Thoracic aorta (tissue), 2 donors: ENCODE measurements at places on chromosomes 6 and 20. TPM values are rescaled to one million over a fixed set of nuclear protein-coding genes. Genes with fewer than 3 reads are reported as not detected.

DNA sequence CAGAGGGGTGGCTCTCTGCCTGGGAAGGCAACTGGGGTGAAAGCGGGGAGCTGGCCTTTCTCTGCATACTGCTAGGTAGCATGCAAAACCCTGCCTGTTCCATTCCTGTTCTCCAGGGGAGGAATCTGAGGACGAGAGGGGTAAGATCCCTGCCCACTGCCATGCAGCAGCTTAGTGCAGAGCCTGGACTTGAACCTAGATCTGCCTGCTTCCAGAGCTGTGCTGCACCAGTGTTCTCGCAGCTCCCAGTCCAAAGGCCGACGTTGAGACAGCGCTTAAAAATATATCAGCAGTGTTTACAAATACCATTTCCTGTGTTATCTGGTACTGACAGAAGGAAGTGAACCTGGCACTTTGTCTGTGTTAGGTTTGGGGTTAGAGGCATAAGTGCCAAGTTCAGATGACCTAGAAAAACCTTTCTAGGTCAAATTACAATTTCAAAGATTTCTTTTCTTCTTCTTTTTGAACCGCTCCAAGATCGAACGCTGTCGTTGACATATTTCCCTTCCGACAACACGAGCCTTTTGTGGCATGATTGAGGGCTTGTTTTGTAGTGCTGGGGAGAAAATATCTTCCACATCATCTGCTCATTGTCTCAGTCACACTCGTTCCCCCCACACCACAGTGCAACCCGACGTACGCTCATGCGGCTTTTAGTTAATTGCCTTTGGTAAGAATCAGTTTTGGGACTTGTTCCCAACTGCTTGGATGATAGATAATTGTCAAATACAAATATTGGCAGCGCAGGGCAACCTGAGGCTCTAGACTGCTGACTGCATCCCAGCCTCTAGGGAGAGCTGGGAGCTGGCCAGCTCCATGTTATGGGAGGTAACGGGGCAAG lies 44.6 kb downstream of the TOX2 start:
- no peaks in the 10 kb centered on the region for H3K27me3 ChIP-seq
- H3K4me1 ChIP-seq, result peaks cover 60% of the 10 kb centered on the region
- no peak overlapping the region for H3K27ac ChIP-seq

DNA sequence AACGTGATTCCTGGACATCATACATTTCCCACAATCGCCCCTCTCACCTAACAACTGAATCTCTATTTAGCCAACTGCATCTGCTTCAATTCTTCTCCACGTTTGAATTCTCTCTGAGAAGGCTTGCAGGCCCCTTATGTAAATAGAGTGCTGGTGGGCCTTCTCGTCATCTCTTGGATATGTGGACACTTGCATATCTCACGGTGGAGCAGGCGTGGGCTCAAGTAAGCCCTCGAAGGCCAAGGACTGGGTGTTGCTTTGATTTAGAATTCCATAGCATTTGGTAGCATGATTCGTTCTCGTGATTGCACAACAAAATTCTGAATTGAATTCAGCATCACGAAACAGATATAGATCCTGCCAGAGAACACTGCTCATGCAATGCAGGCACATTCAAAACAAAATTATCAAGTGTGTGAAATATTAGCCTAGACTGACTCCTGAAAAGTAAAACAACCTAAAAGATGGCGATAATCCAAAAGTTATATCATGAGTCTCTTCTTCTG lies 613.6 kb downstream of the TFAP2A start:
- no peaks in the 10 kb centered on the region for H3K36me3 ChIP-seq
- no peak for DNase-seq
- no peak overlapping the region for H3K4me3 ChIP-seq

- no peak overlapping the region for H3K4me3 ChIP-seq
- H3K36me3 ChIP-seq, result no peaks in the 10 kb centered on the region
- H3K4me1 ChIP-seq, result no peaks in the 10 kb centered on the region
- DNase-seq, result no peak
These were observed 284.9 kb upstream of the ECI2 start for GRCh38 chr6:4420160-4420865.

- no peak overlapping the region for H3K4me3 ChIP-seq
- DNase-seq, result no peak
- peak overlapping the region; percentile 54 for H3K27ac ChIP-seq
- H3K27me3 ChIP-seq, result no peaks in the 10 kb centered on the region
- H3K36me3 ChIP-seq, result no peaks in the 10 kb centered on the region
These were observed 88.1 kb upstream of the THBS2 start for GRCh38 chr6:169341706-169342105.

DNA sequence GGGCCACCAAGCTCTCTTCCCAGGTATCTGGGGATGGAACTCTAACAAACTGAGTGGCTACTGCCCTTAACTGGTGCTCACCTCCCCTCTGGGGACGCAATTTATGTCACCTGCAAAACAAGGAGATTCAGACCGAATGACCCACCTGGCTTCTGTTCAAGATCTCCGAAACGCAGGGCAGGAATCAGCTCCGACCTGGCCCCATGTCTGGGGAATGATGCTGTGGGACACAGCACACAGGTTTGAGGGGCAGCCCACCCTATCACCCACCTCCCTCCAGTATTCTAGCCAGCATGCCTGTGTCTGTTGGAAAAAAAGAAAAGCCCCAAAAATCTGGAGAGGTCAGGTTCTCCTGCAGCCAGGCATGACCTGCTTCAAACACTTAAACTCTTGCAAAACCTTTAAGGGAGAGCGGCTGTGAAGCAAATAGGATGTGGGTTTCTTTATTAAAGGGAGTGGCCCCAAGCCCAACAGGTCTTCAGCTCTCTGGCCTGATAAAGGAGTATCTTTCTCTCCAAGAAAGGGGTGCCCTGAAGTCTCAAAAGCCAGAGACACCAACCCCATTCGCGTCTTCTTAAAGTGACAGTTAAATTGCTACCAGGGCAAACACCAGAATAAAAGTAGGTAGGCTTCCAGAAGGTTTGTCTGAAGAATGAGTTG lies 6.4 kb downstream of the PREX1 start:
- H3K36me3 ChIP-seq, result no peaks in the 10 kb centered on the region
- peaks cover 77% of the 10 kb centered on the region for H3K4me1 ChIP-seq
- H3K27ac ChIP-seq, result no peak overlapping the region
- no peak overlapping the region for H3K4me3 ChIP-seq

DNA sequence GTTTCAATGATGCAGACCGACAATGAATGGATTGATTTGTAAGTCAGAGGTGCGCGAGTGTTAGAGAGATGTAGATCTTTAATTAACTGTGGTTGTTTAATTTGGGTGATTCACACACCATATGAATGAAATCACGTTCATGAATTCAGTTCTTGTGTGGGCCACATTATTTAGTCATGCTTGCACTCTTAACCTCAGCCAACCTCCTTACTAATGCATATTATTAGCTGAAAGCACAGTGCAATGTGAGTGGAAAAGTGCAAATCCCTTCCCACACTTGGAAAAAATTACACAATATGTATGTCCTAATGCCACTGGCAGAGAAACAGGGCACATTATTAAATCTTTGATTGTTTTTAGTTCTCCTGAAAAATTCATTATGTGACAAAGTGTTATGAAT lies 512.5 kb downstream of the BCKDHB start:
- H3K36me3 ChIP-seq, result no peaks in the 10 kb centered on the region
- no peaks in the 10 kb centered on the region for H3K27me3 ChIP-seq
- peaks cover 15% of the 10 kb centered on the region for H3K4me1 ChIP-seq
- H3K4me3 ChIP-seq, result no peak overlapping the region
- DNase-seq, result no peak

DNA sequence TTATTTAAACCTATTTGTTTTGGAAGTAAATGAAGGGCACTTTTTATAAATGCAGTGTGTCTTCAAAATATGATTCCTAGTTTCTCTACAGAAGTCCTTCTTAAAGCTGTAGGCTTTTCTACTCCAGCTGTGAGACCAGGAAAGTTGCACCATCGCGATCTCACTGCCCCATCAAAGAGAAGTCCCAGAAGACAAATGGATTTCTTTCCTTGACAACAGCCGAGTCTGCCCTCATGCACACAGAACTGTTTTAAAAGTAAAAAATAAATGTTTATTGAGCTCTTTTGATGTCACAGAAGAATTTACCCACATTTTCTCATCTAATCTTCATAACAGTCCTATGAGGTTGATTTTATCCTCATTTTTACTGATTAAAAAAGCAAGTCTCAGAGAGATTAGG lies 324.4 kb upstream of the NT5E start:
- H3K27me3 ChIP-seq, result no peaks in the 10 kb centered on the region
- no peaks in the 10 kb centered on the region for H3K36me3 ChIP-seq
- H3K4me3 ChIP-seq, result no peak overlapping the region
- no peak for DNase-seq

GRCh38 chr20:7305976-7306375 lies 538.5 kb downstream of the BMP2 start:
- no peaks in the 10 kb centered on the region for H3K27me3 ChIP-seq
- no peak overlapping the region for H3K27ac ChIP-seq
- no peak overlapping the region for H3K4me3 ChIP-seq
- no peaks in the 10 kb centered on the region for H3K4me1 ChIP-seq

DNA sequence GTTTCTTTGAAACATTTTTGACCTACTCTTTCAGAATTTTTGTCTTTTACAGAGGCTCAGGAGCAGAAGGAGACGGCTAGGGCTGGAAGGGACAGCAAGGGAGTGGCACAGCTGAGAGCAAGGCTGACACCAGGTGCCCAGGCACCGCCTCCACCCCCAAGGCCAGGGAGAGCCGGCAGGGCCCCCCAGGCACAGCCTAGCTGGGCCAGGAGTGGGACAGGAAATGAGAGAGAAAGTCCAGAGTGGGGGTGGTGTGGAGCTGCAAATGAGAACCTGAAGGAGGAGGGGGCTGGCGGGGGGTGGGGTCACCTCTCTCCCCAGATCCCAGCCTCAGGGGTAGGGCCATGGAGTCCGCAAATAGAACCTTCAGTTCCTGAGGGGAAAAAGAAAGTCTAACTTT lies 236.7 kb downstream of the CDC5L start:
- no peaks in the 10 kb centered on the region for H3K36me3 ChIP-seq
- no peak overlapping the region for H3K4me3 ChIP-seq
- H3K27me3 ChIP-seq, result no peaks in the 10 kb centered on the region
- DNase-seq, result no peak

- no peak overlapping the region for H3K4me3 ChIP-seq
- H3K27me3 ChIP-seq, result no peaks in the 10 kb centered on the region
- H3K4me1 ChIP-seq, result peaks cover 21% of the 10 kb centered on the region
- no peak for DNase-seq
These were observed 59.7 kb downstream of the B4GALT5 start for GRCh38 chr20:49653925-49654434.

GRCh38 chr6:903761-904160 lies 210.8 kb upstream of the EXOC2 start:
- no peak overlapping the region for H3K4me3 ChIP-seq
- H3K27ac ChIP-seq, result no peak overlapping the region
- H3K27me3 ChIP-seq, result no peaks in the 10 kb centered on the region
- H3K36me3 ChIP-seq, result no peaks in the 10 kb centered on the region
- peaks cover 14% of the 10 kb centered on the region for H3K4me1 ChIP-seq

GRCh38 chr6:66687611-66688140 lies 980.6 kb upstream of the EYS start:
- H3K27me3 ChIP-seq, result no peaks in the 10 kb centered on the region
- H3K4me3 ChIP-seq, result no peak overlapping the region
- H3K36me3 ChIP-seq, result no peaks in the 10 kb centered on the region

DNA sequence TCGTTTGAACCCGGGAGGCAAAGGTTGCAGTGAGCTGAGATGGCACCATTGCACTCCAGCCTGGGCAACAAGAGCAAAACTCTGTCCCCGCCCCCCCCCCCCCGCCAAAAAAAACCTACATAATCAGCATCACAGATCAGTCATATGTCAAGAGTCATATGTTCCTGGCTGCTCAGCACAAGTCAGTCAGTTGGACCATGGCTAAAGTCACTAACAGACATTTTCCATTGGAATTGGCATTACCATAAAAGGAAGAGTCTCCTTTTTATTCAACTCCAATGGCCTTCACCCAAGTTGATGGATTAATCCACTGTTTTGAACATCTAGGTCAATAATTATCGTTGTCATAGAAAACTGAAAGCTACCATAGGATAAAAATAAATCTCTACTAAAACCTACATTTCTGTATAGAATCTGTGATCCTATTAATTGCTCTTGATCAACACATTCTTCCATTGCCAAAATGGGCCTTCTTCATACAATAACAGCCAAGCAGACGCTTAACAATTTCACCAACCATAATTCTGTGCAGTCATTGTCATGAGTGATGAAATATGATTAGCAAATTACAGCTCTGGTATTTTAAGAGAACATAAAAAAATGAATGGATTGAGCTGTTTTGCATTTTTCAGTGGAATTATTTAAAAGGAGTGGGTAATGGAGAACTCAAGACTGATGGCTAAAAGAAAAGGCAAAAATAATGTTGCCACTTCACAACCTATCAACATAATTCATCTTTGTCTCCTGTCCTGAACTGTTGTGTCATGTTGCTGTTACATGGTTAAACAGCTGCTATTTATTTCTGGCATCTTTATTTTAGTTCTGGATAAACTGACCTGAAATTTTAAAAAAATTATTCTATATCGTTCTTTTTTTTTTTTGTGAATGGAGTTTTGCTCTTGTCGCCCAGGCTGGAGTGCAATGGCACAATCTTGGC lies 555.5 kb upstream of the JARID2 start:
- H3K4me1 ChIP-seq, result no peaks in the 10 kb centered on the region
- DNase-seq, result no peak
- no peaks in the 10 kb centered on the region for H3K36me3 ChIP-seq

DNA sequence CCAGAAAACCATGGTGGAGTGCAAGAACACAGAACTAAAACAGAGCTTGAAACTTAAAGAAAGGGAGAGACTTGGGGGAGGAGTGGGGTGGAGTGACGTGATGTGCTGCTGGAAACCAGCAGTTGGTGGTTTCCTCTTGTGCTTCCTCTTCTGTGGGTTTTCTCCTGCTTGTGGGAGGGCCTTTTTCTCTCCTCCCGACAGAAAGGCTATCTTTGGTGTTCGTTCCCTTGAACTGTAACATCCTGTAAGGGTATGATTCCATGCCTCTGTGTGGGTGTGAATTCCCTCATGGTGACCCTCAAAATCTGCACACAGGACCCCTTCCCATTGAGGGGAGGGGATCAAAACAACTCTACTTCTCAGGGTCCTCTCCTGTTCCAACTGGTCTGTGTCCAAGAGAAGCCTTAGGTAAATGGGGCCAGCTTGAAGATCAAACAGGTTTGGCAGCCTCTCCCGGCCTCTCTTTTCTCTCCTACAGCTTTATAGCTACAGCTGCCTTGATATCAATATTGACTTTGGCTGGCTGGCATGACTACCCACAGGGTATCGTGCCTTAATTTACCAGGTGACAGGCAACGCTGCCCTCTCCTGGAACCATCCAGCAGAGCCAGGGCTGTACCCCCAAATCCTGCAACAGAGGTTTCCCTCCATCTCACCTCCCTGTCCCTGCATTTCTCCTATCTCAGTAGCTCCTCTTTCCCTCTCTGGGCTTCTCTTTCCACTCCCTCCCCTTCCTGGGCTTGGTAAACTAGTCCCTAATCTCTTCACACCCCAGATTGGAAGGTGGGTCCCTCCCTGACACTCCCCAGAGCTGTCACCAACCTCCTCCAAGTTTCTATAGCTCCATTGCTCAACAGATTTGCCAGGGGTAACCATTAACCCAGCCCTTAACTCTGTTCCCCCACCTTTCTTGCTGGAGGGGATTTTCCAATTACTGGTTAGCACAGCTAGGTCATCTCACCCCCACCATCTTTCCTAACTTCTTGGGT lies 1.5 kb upstream of the MSH5 start:
- H3K27me3 ChIP-seq, result no peaks in the 10 kb centered on the region
- peaks cover 21% of the 10 kb centered on the region for H3K4me1 ChIP-seq
- H3K36me3 ChIP-seq, result peaks cover 6% of the 10 kb centered on the region
- H3K27ac ChIP-seq, result peak overlapping the region; percentile 96
- H3K4me3 ChIP-seq, result peak overlapping the region; percentile 13

MARCKS gene
- total RNA-seq, result 34.3 TPM

GABRR1 gene
- total RNA-seq, result not detected

SNX3 gene
- 122 TPM for total RNA-seq

TGM3 gene
- not detected for total RNA-seq

ZNF334 gene
- 3.0 TPM for total RNA-seq
